ENCODE measurements at places on chromosomes 13 and 19.
A peak's percentile ranks its signal among the peaks of the same experiment; 100 is the strongest.

DNA sequence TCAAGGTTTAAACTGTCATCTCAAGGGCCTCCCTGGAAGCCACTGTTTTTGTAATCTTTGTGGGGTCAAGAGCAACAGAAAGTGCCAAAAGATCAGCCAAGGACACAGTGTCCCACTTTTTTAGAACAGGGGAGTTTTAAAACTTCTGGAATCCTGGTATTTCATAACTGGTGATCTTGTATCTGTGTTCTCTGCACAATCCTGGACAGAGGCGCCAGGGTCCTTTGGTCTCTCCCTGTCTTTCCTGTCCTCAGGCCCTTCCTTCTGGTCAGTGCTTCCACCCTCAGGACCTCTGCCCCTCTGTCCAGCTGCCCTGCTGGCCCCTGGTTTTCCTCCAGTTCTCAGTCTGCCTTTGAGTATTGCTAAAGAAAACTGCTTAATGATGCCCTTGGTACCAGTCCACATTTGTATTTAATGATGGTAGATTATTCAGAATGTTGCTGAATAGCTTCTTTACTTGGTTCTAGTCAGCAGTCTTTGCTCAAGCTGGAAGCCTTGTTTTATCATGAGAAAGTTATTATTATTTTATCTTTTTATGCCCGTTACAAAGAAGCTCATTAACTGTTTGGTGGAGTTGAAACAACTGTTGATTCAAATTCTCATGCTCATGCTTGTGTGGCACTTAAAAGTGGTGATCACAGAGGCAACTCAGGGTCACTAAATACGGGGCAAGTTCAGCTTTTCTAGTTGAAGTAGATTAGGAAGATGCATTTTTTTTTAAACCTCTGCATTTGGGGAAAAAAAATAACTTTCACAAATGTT, 47.5 kb downstream of the WASF3 start:
- DNase-seq, result peak; percentile 51

- DNase-seq, result peak; percentile 94
These were observed 2.5 kb downstream of the ICAM5 start for GRCh38 chr19:10292206-10292788.

DNA sequence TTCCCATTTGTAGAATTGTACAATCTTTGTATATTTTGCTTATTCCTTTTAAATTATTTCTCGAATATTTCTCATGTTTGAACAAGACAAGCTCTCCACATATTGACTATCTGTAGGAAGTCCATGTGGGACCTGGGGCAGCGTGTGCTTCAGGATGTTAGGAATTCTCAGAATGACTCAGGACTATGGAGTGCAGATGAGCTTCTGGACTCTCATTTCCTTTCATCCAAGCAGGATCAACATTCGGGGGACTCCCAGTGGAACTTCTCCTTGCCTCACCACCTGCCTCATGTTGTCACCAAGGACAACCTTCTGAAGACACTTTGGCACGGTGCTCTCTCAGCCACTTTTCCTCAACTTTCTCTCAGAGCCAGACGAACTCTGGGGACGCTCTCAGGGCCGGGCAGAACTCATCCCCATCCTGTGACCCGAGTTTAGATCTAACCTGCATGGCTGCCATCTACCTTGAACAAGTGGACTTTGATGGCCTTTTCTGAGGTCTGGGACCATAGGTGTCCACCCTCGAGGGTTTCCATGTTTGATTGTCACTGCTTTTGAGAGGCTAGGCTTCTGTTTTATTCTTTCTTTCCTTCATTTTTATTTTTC, 441.7 kb downstream of the IRS2 start:
- DNase-seq, result no peak

DNA sequence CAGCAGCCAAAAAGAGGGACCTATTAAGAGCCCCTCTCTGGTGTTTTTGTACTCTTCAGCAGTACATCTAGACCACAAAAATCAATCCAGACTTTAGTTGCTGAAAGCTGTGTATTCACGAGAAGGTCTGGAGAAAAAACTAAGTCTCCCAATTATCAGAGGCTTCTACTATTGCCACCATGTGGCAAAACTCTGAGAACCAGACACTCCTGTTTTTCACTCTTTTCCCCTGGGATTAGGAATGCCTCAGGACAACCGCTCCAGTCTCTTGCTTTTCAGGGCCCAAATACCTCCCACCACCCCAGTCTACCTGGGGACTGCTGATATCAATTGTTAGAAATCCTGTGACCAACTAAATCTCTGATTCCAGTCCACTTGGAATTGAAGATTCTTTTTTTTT, 30.1 kb upstream of the OBI1 start:
- DNase-seq, result no peak

GRCh38 chr19:33532859-33533460, 11.4 kb upstream of the PEPD start:
- DNase-seq, result no peak

DNA sequence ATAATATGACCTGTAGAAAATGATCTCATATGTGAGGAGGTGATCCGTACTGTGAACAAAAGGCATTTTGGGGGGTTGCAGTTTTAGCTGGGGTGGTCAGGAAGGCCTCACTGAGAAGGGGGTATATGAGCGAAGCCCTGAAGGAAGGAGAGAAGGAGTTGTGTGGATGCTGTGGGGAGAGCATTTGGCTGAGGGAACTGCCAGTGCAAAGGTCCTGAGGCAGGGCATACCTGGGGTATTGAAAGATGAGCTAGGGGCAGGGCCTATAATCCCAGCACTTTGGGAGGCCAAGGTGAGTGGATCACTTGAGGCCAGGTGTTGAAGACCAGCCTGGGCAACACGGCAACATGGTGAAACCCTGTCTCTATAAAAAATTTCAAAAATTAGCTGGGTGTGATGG, 2.5 kb downstream of the SELENOV start:
- DNase-seq, result no peak

DNA sequence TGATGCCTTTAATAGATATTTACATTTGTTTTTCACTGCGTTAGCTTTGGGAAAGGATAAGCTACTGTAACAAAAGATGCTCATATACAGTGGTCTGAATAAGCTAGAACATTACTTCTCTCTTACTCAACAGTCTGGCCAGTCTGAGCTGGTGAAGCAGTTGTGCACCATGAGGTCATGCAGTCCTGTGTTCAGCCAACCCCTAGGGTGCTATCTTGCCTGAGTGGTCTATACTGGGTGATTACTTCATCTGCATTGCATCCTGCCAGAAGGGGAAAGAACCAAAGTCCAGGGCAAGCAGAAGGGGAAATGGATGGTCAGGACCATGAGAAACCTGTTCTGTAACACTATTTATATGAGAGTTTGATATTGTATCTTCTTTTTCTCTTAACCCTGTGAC, 31.5 kb downstream of the ERCC5 start:
- DNase-seq, result no peak
